ENCODE measurements at places on chromosomes 11 and 22. TPM values are rescaled to one million over a fixed set of nuclear protein-coding genes. Genes with fewer than 3 reads are reported as not detected.

MPZL2 gene
- not detected for total RNA-seq

CNGA4 gene
- total RNA-seq: 0.17 TPM

UPK3A gene
- not detected for total RNA-seq

C11orf86 gene
- total RNA-seq: not detected

GRCh38 chr11:72379384-72380131, 54.8 kb downstream of the CLPB start:
- H3K27ac ChIP-seq: no peak overlapping the region
- H3K27me3 ChIP-seq: no peaks in the 10 kb centered on the region
- no peaks in the 10 kb centered on the region for H3K4me1 ChIP-seq
- no peak for DNase-seq

- no peak overlapping the region for H3K27ac ChIP-seq
- no peaks in the 10 kb centered on the region for H3K27me3 ChIP-seq
- DNase-seq: no peak
- H3K4me1 ChIP-seq: peaks cover 7% of the 10 kb centered on the region
These were observed 15.0 kb downstream of the SLC43A1 start for GRCh38 chr11:57500515-57500914.
